ENCODE measurements at places on chromosomes 4 and X.

DNA sequence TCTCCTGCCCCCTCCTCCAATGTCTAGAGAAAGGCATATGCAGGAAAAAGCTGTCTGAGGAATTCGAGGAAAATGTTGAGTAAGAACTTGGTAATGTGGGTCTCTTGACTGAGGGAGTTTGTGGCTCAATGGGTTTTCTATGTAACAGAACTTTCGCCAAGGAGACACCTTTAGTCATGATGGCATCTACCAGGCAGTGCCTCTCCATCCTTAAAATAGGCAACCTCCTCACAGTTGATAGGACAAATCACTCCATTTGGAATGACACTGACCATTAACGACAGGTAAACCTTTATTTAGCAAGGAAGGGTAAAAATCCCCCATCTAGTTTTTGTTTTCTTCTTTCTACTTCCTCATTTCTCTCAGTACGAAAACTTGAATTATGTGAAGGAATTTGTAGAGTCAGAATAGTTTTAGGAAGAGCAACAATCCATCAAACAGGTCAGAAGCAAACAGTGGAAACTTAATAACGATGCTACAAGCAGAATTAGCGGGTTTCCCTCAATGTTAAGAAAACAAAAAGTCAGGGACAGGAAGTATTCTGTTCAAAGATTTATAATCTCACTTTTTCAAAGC lies 2.7 kb downstream of the GSX2 start:
- DNase-seq: no peak

DNA sequence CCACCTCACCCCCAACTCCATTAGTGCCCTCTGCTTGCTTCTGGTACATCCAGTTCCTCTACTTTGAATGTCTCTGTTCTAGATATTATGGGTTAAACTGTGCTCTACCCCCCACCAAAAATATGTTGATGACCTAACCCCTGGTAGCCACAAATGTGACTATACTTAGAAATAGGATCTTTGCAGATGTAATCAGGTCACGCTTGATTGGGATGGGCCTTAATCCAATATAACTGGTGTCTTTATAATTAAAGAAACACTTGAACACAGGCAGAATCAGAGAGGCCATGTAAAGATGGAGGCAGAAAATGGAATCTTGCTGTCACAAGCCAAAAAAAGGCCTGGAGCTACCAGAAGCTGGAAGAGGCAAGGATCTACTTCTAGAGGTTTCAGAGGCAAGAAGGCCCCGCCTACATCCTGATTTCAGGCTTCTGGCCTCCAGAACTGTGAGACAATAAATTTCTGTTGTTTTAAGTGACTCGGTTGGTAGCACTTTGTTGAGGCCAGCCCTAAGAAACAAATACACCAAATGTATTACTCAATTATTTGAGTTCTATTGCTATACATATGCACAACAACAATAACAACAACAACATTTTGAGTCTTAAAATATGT lies 220.0 kb downstream of the PPP3CA start:
- DNase-seq: no peak

GRCh38 chrX:134181275-134181660 lies 55.7 kb upstream of the CCDC160 start:
- DNase-seq: no peak

GRCh38 chr4:40848251-40848650 lies 98.5 kb downstream of the NSUN7 start:
- DNase-seq: no peak

GRCh38 chr4:26850528-26850927 lies 10.1 kb upstream of the STIM2 start:
- DNase-seq: no peak

GRCh38 chr4:102640669-102641068 lies 120.1 kb downstream of the MANBA start:
- DNase-seq: no peak

DNA sequence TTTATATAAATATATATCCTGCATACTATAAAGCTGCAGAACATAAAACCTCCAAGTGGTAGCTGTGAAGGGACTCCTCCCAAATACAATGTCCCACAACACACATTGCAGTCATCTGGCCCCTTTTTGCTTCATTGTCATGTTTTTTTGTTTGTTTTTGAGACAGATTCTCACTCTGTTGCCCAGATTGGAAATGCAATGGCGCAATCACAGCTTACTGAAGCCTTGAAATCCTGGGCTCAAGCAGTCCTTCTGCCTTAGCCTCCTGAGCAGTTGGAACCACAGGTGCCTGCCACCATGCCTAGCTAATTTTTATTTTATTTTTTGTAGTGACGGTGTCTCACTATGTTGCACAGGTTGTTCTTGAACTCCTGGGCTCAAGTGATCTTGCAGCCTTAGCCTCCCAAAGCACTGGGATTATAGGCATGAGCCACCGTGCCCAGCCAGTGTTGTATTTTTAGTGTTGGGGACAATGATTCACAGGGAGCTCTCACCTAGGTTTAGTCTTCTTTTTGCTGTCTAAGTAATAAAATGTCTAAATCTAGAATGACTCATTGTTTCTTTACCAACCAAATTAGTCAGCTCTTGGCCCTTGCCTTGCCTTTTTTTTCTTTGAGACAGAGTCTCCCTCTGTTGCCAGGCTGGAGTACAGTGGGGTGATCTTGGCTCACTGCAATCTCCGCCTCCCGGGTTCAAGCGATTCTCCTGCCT lies 24.0 kb upstream of the XIAP start:
- DNase-seq: no peak

- no peak for DNase-seq
Observed at GRCh38 chr4:42708625-42709024, 51.7 kb upstream of the ATP8A1 start.

- no peak for DNase-seq
Observed at GRCh38 chrX:108020631-108021030, 24.2 kb upstream of the VSIG1 start.

GRCh38 chrX:46572340-46572936 lies 1.1 kb upstream of the CHST7 start:
- peak; percentile 45 for DNase-seq

- no peak for DNase-seq
Observed at GRCh38 chr4:147620315-147620714, 3.1 kb downstream of the TMEM184C start.

Data from activated CD8-positive, alpha-beta memory T cell treated with anti-CD3 and anti-CD28 coated beads, Interleukin-2, amount 10 ng/mL, durations not matched to agents 7 days and 5 days (primary cell).